ENCODE measurements at places on chromosomes 4 and X.

DNA sequence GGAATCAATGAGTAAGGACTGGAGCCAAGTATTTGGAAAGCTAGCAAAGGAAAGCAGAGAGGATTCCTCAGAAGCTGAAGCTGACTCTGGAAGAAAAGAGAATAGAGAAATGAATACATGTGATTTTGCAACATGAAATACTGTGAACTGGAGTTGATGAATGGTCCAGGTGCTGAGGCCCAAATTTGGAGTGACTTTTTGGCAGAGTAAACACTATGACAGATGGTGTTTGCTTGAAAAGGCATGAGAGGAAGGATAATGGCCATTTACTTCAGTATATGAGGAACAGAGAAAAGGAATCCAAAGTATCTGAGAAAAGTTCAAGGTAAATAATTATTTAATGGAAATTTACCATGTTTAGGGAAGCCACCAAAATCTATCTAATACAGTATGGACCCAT is 236.7 kb downstream of the SLITRK2 start:
- no peak for DNase-seq

- DNase-seq = no peak
Measured at GRCh38 chr4:172777729-172778431, 390.7 kb upstream of the GALNT7 start.

DNA sequence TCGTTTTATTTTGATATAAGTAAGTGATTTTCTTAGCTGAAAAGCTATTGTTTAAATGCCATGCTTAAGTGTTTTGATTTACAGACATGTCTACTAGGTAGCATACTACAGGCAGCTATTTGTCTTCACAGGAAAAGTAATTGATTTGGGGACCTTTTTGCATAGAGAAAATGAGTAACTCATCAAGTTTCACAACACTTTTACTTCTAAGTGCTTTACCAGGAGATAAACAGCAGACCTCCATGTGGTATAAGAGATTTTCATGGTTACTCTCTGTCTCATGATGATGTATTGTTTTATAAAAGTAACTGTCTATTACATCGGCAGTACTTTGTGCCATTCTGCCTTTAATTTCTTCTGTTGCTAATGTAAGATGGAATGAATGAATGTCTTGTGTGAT is 28.7 kb downstream of the RBPJ start:
- DNase-seq = no peak

GRCh38 chr4:147509386-147509785 is 28.5 kb downstream of the EDNRA start:
- no peak for DNase-seq

DNA sequence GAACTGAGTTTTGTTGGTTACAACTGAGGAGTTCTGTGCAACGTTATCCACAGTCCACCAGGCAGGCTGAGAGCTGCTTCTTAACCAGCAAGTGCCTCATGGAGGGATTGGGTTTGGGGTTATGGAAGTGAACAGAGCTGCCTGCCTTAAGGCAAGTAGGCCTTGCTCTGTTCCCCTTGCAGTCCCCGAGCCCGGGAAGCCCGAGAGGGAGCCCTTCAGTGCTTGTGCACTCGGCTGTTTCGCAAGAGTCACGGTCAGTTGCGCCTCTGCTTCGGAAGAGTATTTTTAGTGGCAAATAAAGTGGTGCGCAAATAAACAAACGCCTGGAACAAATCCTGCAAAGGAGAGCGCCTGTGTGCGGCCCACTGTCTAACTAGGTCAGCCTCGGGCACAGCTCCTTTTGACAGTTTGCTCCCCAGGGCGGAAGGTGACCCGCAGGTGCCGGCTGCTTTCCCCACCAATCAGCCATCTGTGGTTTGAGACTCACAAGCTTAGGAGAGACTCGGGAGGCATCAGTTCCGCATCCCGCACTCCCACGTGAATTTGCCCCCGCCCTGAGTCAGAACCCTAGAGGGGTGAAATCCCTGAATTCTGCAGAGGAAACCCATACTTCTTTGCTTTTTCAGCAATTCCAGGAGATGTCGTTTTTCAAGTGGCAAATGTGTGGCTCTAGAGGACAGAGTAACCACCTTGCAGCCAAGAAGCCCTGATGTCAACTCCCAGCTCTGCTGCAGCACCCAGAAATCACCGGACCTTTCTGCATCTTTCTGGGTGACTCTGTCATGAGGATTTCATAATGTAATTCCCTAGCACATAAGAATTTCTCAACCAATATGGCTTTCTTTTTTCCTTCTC is 56.8 kb downstream of the LGI2 start:
- DNase-seq = no peak

GRCh38 chr4:61630548-61630947 is 430.4 kb downstream of the ADGRL3 start:
- no peak for DNase-seq
